T-helper 17 cell (primary cell): ENCODE measurements at places on chromosomes 1 and 21. TPM values are rescaled to one million over a fixed set of nuclear protein-coding genes. Genes with fewer than 3 reads are reported as not detected.
A peak's percentile ranks its signal among the peaks of the same experiment; 100 is the strongest.

- H3K27ac ChIP-seq = no peak overlapping the region
- no peaks in the 10 kb centered on the region for H3K4me1 ChIP-seq
- H3K27me3 ChIP-seq = peaks cover 15% of the 10 kb centered on the region
Measured at GRCh38 chr1:209268479-209268878, 315.0 kb upstream of the CAMK1G start.

DNA sequence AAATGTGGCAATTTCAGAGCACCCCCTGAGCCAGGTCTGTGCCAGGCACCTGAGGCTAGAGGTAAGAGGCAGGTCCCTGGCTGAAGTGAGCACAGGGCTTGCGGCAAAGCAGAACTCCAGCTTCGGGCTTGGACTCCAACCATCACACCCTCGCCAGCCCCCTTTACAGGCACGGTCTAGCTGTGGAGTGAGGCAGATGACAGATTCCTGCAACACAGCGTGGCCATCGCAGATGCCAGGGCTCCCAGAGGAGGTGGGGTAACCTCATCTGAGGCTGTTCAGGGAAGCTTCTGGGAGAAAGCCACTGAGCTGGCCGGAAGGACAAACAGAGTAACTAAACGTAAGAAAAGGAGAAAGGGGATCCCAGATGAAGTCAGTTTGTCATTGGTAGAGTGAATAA, 55.6 kb upstream of the CASZ1 start:
- H3K27me3 ChIP-seq = peaks cover 7% of the 10 kb centered on the region
- no peaks in the 10 kb centered on the region for H3K4me1 ChIP-seq
- no peak overlapping the region for H3K4me3 ChIP-seq
- H3K36me3 ChIP-seq = peaks cover 3% of the 10 kb centered on the region
- no peak for DNase-seq

DNA sequence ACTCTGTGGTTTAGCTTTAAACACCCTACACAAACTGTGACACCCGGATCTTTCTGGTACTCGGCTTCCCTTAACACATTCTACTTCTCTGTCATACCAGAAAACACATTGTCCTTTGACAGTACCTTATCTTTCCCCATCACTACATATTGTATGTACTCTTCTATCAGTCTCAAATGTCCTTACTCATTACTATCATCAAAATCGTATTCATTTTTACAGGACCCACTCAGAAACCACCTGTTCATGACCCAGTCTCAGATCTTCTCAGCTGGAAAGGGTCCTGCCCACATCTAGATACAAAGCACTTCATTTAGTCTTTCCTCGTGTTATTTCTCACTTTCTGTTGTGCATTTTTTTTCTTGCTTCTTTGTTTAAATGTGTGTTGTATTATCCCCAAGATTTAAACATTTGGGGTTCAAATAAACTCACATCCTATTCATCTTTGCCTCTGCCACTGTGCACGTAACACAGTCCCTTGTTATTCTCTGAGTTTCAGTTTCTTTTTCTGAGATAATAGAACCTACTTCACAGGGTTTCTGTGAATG, 27.7 kb downstream of the CD34 start:
- DNase-seq = no peak
- H3K36me3 ChIP-seq = peaks cover 4% of the 10 kb centered on the region
- peak overlapping the region; percentile 99 for H3K27ac ChIP-seq
- H3K27me3 ChIP-seq = peaks cover 8% of the 10 kb centered on the region
- peak overlapping the region; percentile 95 for H3K4me3 ChIP-seq
- H3K4me1 ChIP-seq = peaks cover 42% of the 10 kb centered on the region

- H3K4me1 ChIP-seq = no peaks in the 10 kb centered on the region
- no peaks in the 10 kb centered on the region for H3K36me3 ChIP-seq
- peaks cover 68% of the 10 kb centered on the region for H3K27me3 ChIP-seq
- no peak overlapping the region for H3K27ac ChIP-seq
- H3K4me3 ChIP-seq = no peak overlapping the region
Measured at GRCh38 chr1:162206749-162207635, 137.5 kb downstream of the NOS1AP start.

KRTAP12-3 gene
- total RNA-seq = not detected

- no peaks in the 10 kb centered on the region for H3K36me3 ChIP-seq
- no peak for DNase-seq
- H3K27ac ChIP-seq = no peak overlapping the region
- no peaks in the 10 kb centered on the region for H3K4me1 ChIP-seq
- no peak overlapping the region for H3K4me3 ChIP-seq
Measured at GRCh38 chr1:47257224-47257623, 25.2 kb upstream of the TAL1 start.

KRTAP10-2 gene
- not detected for total RNA-seq

DNA sequence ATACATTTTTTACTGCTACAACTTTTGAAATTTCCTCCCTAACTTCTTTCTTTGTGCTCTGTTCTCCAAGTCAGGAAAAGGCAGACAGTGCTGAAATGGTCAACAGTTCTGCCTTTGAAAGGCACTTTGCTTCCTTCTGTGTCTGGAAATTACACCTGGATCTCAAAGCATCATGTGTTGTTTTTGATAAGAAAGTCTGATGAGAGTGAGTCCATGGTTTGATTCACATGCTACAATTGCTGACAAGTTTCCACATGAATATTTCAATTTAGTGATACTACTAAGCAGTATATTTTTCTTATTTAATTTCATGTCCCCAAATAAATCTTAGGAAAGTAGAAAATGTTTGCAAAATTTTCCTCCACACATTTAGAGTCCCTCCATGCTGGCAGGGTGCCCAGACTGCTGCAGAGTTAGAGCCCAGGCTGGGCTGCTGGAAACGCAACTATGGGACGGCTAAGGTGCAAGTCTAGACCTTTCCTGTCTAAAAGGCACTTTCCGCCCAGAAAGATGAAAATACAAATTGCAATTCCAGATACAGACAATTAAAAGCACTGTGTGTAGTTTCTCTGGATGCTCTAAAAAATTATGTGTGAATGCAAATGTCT, 96.6 kb upstream of the RUNX1 start:
- H3K36me3 ChIP-seq = no peaks in the 10 kb centered on the region
- no peak overlapping the region for H3K4me3 ChIP-seq
- no peak for DNase-seq
- no peak overlapping the region for H3K27ac ChIP-seq
- H3K4me1 ChIP-seq = peaks cover 7% of the 10 kb centered on the region

GRCh38 chr1:1432951-1433803, 2.3 kb upstream of the VWA1 start:
- peaks cover 28% of the 10 kb centered on the region for H3K27me3 ChIP-seq
- no peak overlapping the region for H3K27ac ChIP-seq
- no peaks in the 10 kb centered on the region for H3K36me3 ChIP-seq
- DNase-seq = no peak
- peaks cover 7% of the 10 kb centered on the region for H3K4me1 ChIP-seq

GRCh38 chr21:34544032-34544496, 32.1 kb upstream of the KCNE1 start:
- peaks cover 6% of the 10 kb centered on the region for H3K4me1 ChIP-seq
- DNase-seq = no peak
- no peaks in the 10 kb centered on the region for H3K27me3 ChIP-seq
- H3K27ac ChIP-seq = no peak overlapping the region

DNA sequence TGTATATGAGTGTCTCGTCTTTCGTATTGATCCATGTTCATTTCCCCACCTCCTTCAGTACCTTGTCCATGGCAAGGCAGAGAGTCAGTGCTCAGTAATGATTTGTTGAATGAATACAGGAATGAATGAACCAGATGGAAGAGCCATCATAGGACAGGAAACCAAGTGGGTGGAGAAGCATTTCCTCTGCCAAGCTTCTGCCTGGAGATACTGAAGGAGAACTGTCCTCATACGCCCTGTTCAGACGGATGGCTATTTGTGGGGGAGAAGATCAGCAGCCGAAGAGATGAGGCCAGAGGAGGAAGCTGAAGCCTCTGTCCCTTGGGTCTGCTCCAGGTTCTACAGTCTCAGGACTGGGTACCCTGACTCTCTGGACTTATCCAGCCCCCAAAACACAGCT, 5.8 kb downstream of the FAM43B start:
- H3K4me1 ChIP-seq = peaks cover 3% of the 10 kb centered on the region
- no peak overlapping the region for H3K27ac ChIP-seq
- no peaks in the 10 kb centered on the region for H3K36me3 ChIP-seq
- peaks cover 46% of the 10 kb centered on the region for H3K27me3 ChIP-seq
- DNase-seq = no peak

- peak overlapping the region; percentile 83 for H3K27ac ChIP-seq
- H3K27me3 ChIP-seq = no peaks in the 10 kb centered on the region
- no peaks in the 10 kb centered on the region for H3K36me3 ChIP-seq
Measured at GRCh38 chr1:37930246-37931101, 16.4 kb downstream of the INPP5B start.

DNA sequence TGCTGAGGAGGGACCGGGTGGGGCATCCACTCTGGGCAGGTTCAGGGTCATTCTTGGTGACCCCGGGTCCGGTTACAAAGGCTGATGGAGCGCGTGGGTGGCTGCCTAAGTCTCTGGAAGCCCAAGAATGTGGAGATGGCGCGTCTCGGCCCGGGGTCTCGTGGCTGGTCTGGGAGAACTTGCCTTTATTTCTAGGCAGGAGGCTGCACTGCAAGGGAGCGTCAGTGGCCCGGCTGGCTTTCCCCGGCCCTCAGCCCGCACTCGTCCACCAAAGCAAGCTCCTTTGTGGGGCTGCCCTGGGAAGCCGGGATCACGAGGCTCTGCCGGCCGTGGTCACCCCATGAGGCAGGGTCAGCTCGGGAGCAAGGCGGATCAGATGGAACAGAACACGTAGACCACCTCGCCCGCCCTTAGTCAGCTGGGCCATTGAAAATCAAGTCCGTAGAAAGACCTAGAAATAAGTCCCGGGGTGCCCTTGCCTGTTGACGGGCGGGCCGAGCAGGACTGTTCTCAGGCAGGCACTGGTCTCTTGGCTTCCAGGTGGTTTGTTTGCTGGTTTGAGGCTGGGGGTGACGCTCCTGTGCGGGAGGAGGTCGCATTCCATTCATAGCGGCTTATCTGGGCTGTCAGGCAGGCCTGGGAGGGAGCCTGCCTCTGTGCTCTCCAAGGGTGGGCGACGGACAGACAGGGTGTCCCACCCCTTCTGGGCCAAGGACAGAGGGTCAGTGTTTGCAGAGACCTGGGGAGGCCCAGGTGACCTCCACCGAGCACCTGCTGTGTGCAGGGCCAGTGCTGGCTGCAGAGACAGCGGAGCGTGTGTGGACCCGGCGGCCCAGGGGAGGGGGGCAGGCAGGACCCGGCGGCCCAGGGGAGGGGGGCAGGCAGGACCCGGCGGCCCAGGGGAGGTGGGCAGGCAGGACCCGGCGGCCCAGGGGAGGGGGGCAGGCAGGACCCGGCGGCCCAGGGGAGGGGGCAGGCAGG, 25.8 kb downstream of the COL18A1 start:
- H3K4me1 ChIP-seq = no peaks in the 10 kb centered on the region
- peaks cover 24% of the 10 kb centered on the region for H3K27me3 ChIP-seq
- H3K27ac ChIP-seq = no peak overlapping the region
- no peaks in the 10 kb centered on the region for H3K36me3 ChIP-seq
- no peak for DNase-seq
- H3K4me3 ChIP-seq = no peak overlapping the region

GRCh38 chr1:203626910-203627246, 246 bp downstream of the ATP2B4 start:
- peaks cover 13% of the 10 kb centered on the region for H3K36me3 ChIP-seq
- peak overlapping the region; percentile 98 for H3K4me3 ChIP-seq
- H3K4me1 ChIP-seq = peaks cover 55% of the 10 kb centered on the region
- H3K27ac ChIP-seq = peak overlapping the region; percentile 98

DNA sequence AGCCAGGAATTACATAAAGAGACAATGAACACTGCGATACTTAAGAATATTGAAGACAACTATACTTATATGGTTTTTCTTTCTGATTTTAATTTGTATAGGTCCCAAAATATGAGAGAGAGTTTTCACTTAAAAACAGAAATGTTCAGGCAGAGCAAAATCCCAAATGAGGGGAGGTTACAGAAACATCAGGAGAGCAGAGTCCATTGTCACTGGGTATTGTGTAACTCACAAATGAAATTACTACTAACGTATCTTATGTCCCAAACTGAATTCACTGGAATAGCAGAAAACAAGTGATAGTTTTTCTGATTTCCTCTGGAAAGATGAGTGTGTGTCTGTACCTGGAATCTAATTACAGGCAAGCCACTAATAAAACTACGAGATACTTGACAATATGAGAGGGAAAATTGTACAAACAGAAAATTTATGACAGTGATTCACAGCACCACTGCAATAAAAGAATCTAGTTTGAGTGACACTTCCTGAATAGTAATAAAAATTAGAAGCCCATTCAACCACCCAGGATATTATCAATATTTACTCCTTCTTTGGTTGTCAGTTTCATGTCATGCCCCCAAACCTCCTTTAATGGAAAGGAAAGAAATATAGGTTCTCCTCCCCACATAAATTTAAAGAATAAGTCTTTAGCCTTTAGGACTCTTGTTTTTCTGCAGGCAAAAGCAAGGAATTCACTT, 522.6 kb downstream of the ADGRL2 start:
- no peak for DNase-seq
- no peak overlapping the region for H3K4me3 ChIP-seq
- no peaks in the 10 kb centered on the region for H3K27me3 ChIP-seq
- H3K4me1 ChIP-seq = no peaks in the 10 kb centered on the region
- H3K27ac ChIP-seq = no peak overlapping the region

- peaks cover under 1% of the 10 kb centered on the region for H3K27me3 ChIP-seq
- no peaks in the 10 kb centered on the region for H3K36me3 ChIP-seq
- DNase-seq = no peak
Measured at GRCh38 chr1:33047839-33048305, 11.2 kb upstream of the AK2 start.

CR1 gene
- total RNA-seq = 27.6 TPM

DNA sequence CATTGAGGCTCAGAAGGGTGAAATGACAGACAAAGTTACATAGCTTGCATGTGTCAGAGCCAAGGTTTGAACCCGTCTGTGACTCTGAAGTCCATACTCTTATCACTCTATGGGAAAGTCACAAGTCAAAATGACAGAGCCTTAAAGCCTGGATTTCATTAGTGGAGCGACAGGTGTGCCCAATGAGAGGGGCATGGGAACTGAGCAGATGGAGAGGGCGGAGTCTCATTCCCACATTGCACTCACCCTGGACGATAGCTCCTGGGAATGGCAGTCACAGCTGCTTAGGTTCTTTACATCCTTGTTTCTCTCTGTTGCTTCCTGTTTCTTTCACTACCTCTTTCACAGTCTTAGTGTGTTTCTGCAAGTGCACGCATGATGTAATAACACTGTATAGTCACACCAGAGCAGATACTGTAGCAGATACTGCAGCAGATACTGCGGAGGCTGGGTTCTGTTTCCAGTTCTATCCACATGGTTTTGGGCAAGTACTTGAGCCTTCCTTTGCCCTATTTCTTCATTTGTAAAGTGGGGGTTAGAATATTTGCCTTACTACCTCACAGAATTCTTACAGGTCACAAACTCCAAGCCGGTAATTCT, 127.2 kb downstream of the ZSCAN20 start:
- H3K4me1 ChIP-seq = no peaks in the 10 kb centered on the region
- H3K27ac ChIP-seq = no peak overlapping the region
- no peaks in the 10 kb centered on the region for H3K36me3 ChIP-seq
- no peak for DNase-seq
- H3K27me3 ChIP-seq = peaks cover 86% of the 10 kb centered on the region
- no peak overlapping the region for H3K4me3 ChIP-seq

SLC45A1 gene
- 0.70 TPM for total RNA-seq

DNA sequence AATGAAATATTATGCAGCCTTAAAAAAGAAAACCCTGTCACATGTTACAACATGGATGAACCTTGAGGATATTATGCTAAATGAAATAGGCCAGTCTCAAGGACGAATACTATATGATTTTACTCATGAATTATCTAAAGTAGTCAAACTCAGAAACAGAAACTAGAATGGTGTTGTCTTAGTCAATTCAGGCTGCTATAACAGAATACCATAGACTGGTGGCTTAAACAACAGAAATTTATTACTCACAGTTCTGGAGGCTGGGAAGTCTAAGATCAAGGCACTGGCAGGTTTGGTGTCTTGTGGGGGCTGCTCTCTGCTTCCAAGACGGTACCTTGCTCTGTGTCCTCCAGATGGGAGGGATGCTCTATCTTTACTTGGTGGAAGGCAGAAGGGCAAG, 113.8 kb upstream of the DNAH14 start:
- H3K27ac ChIP-seq = no peak overlapping the region
- no peak for DNase-seq
- H3K4me3 ChIP-seq = no peak overlapping the region
- H3K36me3 ChIP-seq = no peaks in the 10 kb centered on the region
- peaks cover 15% of the 10 kb centered on the region for H3K27me3 ChIP-seq

PLA2G4A gene
- total RNA-seq = 0.96 TPM
